Stimulated activated CD8-positive, alpha-beta memory T cell treated with anti-CD3 and anti-CD28 coated beads, Interleukin-7, amount 100 ng/mL, for 1 hour (primary cell): ENCODE measurements at places on chromosomes 2 and 18.

GRCh38 chr2:11967946-11968465 is 221.6 kb downstream of the LPIN1 start:
- DNase-seq, result no peak

DNA sequence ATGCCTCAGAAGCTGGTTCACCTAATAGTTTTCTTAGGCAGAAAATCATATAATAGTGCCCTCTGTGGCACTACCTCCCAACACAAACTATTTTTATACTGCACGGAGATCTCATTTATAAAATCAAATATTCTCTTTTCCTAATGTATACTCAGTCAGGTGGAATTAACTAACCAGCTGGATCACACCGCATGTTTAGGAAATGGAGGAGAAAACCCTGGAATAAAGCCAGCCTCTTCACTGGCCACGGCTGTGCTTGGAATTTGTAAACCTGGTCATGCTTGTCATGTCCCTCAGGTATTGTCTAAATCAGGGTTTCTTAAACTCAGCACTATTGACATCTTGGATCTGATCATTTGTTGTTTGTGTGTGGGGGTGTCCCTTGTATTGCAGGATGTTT is 85.6 kb downstream of the DOCK10 start:
- no peak for DNase-seq

GRCh38 chr2:158746488-158746887 is 48.6 kb upstream of the DAPL1 start:
- no peak for DNase-seq

DNA sequence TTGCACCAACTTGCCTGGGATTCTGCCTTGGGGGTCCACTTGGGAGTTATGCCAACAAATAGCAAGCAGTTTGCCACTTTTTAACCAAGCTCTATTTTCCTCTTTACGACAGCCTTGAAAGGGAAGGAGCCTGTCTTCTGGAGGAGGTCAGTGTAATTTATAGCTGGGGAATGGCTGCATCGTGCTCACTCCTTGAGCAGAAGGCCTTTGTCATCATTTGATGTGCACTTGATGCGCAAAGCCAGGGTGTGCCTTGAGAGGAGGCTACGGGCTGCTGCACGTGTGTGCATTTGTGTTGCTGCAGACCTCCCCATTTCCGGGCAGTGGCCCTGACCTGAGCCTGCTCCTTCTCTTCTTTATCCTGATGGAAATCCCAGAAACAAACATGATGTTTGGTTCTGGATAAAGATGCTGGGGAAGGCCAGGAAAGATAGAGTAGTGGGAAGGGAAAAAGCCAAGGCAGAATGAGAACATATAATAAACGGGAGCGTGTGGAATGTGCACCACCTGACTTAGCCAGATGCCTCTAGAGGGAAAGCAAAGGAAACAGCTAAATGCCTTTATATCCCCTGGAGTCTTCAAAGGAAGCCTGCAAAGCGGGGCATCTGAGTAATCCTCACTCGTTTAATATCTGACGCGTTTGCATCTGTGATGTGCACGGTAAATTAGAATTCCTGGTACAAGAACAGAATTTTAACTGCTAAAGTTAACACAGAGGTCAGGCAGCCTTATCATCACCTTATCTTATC is 68.3 kb upstream of the ZNF521 start:
- DNase-seq, result no peak

DNA sequence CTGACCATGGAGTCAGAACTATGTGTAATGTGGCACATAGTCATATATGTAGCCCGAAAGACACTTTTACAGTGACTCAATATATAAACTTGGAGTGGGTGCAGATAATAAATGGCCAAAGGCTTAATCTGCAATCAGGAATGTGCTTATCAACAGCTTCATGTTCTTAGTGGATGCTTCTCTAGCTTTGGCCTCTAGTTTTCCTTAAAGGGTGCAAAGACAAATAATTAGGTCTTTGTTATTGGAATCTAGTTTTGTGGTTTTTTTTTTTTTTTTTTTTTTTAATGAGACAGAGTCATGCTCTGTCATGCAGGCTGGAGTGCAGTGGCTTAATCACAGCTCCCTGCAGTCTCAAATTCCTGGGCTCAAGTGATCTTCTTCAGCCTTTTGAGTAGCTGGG is 625.6 kb downstream of the EPHA4 start:
- no peak for DNase-seq

DNA sequence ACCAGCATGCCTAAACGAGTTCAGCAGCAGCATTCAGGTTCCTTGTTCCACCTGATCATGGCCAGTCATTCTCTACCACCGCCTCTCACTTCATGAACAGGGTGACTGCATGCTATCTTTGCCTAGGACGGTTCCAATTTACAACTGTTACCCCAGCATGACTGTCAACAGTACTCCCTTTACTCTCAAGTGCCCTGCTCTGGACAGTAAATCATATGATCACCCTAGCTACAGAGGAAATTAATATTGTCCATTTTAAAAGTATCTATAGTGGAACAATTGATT is 25.7 kb downstream of the MGAT4A start:
- no peak for DNase-seq

DNA sequence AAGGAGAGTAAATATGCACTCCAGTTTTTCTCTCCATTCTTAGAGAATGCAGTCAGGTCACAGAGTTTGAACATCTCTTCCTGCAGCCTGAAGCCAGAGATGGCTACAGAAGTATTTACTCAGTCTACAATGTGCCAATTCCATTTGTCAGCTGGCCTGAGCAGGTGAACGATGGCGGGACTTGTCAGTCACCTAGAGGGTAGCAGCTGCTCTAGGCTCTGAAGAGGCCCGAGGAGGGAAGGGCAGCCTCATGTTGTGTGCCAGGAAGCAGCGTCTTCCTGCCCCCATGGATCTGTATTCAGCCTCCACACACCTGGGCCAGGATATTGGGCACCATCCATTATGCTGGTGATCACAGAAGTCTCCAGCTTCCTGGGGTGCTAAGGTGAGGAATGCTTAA is 316.7 kb upstream of the CHAC2 start:
- DNase-seq, result no peak

GRCh38 chr2:26380281-26380680 is 21.4 kb upstream of the DRC1 start:
- no peak for DNase-seq

GRCh38 chr18:32280188-32280783 is 90.4 kb downstream of the MEP1B start:
- no peak for DNase-seq

GRCh38 chr2:58560531-58560930 is 319.4 kb upstream of the FANCL start:
- DNase-seq, result no peak

- DNase-seq, result no peak
Measured at GRCh38 chr18:46677611-46678010, 20.6 kb upstream of the LOXHD1 start.

DNA sequence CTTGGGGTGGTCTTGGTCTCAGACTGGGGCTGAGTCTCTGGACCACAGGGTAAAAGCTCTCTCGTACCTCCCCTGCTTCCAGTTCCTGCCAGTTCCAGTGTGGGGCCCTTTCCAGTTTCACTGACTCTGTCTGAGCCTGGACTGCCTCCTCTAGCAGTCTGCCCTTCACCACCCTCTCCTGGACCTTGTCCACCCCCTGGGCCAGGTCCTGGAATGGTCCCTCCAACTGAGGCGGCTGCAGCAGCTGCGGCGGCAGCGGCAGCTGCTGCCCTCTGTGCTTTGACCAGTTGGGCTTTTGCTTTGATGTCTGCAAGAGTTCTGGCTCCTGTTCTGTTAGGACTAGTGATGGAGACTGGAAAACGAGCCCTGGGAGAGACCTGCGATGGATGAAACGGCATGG is 70.7 kb upstream of the DTNB start:
- DNase-seq, result no peak

DNA sequence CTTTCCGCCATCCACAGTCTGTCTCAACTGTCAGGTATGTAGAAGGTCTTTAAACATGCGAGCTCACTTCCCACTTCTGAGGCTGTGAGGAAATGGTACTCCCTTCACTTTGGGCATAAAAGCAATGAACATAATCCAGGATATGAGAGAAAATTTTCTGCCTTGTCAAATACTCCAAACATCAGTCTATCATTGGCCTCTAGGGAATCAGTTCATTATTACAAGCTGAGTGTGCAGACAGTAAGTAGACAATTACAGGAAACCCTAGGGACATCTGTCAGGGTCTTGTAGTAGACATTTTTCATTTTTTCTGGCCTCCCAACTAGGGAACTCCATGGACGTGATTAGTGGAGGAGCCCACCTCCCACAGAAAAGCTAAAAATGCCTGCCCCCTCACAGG is 13.6 kb upstream of the APCDD1 start:
- DNase-seq, result no peak

DNA sequence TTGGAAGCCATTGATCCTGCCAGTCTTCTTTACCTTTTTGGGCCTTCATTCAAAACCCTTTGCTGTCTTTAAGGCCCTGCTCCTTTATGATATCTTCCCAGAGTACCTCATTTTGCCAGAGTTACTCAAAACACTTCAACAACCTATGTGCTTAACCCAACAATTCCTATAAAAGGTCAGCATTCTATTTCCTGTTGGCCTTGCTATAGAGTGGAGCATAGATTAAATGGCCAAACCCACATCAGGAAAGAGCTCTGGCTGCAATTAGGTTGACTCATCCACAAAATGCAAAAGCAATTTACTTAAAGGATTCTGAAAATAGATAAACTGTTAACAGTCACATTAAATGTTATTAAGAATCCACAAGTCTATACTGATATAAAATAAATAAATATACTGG is 21.2 kb downstream of the MRPL33 start:
- DNase-seq, result no peak

GRCh38 chr18:51321696-51322095 is 124.2 kb upstream of the MEX3C start:
- DNase-seq, result no peak

- no peak for DNase-seq
Measured at GRCh38 chr18:3097082-3097481, 84.1 kb upstream of the LPIN2 start.

DNA sequence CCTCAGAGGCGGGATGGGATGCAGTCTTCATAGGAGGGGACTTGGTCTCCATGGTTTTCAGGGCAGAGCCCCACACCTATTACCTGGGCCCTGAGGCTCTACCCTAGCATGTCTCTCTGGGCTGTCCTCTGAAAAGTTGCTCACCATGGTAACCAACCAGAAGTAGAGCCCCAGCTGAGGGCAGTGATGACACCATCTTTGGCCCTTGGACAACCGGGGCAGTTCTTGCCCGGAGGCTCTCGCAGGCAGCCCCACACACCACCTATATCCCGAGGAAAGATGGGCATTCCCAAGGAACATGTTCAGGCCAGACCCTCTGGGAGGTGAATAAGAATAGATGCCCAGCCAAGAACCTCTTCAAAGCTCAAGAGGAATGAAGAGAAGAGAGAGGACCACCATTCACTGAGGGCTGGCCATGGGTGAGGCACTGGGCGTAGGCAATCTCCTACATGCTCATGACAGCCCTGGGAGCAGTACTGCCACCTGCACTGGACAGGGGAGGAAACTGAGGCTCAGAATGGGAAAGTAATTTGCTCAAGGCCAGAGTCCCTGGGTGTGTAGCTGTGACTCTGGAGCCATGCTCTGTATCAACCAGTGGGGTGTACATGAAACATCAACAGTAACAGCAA is 72.5 kb downstream of the HS1BP3 start:
- DNase-seq, result no peak

GRCh38 chr18:11258039-11258610 is 108.8 kb upstream of the PIEZO2 start:
- no peak for DNase-seq

DNA sequence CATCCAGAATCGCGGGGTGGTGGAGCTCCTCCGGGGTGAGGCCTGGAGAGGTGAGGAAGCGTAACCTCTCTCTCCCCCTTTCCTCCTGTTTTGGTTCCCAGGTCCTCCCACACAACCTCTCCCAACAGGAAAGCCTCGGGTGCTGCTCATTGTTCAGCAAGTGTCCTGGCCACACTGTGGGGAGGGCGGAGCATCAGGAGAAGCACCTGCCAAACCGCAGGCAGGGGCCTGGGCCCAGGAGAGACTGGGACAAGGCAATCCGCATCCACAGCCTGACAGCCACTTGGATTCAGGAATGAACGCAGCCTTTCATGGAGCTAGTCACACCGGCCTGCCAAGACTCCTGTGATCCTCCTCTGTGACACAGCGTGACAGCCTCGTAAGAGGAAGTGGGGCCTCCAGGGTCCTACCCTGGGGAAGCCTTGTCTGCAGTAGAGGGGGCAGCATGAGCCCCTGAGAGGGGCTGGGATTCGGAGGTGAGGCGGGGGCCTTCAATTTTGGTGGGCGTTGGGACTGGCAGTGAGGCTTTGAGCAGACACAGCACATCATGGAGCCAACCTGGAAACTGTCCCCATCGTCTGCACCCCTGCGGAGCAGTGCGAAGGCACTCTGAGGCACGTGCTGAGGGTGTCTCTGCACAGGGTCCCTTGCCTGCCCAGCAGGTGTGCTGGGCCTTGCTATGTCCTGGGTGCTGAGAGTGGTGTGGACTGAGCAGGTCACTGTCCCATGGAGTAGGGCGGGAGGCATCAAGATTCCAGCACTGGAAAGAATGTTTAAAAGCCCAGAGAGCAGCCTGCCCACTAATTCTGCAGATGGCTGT is 62.2 kb downstream of the EDAR start:
- no peak for DNase-seq

DNA sequence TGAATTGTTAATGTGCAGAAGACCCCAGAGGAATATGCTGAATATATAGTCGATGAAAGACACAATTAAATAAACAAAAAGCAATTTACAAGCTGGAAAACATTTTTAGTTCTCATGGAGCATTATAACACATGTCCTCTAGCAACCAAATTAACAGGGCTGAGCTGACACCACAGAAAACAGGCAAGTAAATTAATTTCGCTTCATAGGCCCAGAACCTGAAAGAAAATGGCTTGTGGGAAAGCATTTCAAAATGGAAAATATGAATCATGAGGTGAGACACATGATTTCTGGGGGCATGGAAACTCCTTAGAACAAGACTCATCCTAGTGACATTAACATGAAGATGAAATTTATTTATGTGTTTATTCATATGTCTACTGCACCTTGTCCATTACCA is 25.0 kb upstream of the RNF152 start:
- DNase-seq, result no peak

GRCh38 chr2:143936848-143937722 is 582.8 kb downstream of the ZEB2 start:
- no peak for DNase-seq

- DNase-seq, result no peak
Measured at GRCh38 chr2:1010415-1010930, 59.8 kb downstream of the SNTG2 start.

DNA sequence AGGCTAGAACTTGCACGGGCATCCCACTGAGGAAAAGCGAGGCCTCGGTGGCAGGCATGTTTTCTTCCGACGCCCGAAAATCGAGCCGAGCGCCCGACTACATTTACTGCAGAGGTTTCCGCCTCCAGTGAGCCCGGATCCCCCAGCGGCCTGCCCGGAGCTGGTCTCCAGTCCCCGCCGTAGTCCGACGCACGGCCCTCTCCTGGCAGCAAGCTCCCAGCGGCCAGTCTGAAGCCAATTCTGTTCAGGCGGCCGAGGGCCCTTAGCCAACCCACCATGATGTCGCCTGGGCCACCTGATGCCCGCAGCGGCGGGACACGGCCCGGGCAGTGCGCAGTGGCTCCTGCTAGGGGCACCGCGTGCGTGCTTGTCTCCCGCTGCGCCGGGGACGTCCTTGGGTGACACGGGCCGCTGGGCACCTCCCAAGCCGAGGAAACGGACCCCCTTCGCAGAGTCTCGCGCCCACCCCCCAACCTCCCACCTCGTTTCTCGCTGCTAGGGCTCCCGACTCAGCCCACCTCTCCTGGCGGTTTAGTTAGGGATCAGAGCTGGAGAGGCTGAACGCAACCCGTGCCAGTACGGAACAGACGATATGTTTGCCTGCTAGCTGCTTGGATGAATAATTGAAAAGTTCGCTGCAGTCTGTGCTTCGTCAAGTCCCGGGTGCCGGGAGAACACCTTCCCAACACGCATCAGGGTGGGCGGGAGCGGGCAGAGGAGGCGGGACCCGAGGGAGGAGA is 5.3 kb downstream of the ONECUT2 start:
- DNase-seq, result no peak
